Adipocyte (in vitro differentiated cells): ENCODE measurements at places on chromosomes 16 and 17.
A peak's percentile ranks its signal among the peaks of the same experiment; 100 is the strongest.

GRCh38 chr16:75306099-75306762 lies 54.8 kb upstream of the BCAR1 start:
- no peak for DNase-seq

DNA sequence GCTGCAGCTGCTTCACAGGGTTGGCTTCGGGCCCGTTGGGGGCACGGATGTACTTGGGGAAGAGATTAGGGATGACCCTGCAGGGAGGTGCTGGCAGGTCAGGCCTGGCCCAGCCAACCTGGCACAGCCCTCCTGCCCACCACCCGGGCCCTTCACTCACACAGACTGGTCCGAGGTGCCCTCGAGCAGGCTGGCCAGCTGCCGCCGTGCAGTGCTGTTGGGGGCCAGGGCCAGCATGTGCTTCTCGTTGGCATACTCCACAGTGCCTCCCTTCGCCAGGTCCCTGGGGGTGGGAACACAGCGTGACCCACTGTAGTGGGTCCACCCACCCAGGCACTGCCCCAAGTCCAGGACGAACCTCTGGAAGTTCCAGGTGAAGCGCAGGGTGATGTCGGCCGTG lies 9.9 kb downstream of the CTU2 start:
- no peak for DNase-seq

DNA sequence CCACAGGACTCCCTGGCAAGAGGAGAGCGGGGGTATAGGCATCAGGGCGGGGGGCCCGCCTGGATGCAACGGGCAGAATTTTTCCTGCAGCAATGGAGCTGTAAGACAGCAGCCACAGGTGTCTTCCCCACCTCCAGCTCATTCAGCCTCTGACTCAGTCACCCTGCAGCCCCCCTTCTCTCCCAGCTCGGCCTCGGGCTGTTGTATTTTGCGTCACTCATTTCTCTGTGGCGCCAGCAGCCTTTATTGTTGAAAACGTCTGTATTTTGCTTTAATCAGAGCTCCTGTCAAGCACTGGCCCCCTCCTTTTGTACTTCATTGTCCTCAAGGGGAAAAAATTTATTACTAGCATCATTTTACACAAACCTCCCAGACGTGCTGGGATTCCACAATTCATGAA lies 117.7 kb downstream of the WSCD1 start:
- peak; percentile 13 for DNase-seq

- peak; percentile 8 for DNase-seq
These were observed at the start of gene HS3ST2 for GRCh38 chr16:22813948-22814710. Gene HS3ST2, plus strand, starts transcription at chr16:22814162. Its CDS starts 449 bp downstream, at chr16:22814611.

GRCh38 chr17:72846399-72846798 lies 246.1 kb downstream of the SLC39A11 start:
- DNase-seq, result no peak

- DNase-seq, result peak; percentile 72
These were observed 8.7 kb upstream of the KAT7 start for GRCh38 chr17:49779739-49780231.

DNA sequence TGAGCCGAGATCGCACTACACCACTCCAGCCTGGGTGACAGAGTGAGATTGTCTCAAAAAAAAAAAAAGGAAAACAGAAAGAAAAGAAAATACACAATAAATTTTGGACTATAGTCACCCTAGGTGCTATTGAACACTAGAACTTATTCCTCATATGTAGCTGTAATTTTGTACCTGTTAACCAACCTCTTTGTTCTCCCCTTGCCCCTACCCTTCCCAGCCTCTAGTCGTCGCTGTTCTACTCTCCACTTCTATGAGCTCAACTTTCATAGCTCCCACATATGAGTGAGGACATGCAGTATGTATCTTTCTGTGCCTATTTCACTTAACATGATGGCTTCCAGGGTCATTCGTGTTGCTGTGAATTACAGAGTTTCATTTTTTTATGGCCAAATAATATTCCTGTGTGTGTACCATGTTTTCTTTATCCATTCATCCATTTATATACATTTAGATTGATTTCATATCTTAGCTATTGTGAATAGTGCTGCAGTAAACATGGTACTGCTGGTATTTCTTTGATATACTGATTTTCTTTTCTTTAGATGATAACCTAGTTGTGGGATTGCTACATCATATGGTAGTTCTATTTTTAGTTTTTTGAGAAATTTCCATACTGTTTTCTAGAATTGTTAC lies 28.3 kb downstream of the VPS35L start:
- peak; percentile 81 for DNase-seq

DNA sequence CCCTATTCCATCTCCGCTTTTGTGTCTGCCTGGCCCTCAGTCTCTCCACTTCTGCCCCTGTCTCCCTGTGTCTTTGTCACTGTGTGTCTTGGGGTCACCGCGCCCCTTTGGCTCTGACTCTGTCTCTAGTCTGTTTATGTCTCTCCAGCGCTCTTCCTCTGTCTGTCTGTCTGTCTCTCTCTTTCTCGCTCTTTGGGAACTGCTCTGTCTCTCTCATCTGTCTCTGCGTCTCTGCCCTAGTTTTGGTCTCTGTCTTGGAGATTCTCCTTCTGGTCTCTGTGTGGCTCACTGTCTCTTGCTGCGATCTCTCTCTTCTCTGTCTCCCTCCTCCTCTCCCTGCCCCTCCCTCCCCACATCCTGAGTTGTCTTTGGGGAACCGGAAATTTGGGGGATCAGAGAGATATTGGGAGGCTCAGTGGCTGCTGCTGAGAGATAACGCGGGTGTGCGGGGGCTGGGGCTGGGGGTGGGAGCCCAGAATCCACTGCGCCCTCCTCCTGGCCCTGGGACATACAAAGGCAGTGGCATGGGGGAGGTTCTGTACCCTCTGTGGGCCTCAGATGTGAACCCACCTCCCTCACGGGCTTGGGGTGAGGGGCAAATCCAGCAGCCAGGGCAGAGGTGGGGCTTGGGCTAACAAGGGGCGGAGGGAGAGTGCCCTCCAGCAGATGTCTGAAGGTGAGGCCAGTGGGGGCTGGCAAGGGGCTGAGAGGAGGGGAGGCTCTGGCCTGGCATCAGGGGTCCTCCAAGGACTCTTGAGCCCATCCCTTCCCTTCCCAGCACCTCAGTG lies 24.4 kb downstream of the LAT start:
- DNase-seq, result no peak

- peak; percentile 10 for DNase-seq
These were observed 985 bp upstream of the ZNF213 start for GRCh38 chr16:3133844-3134243.

GRCh38 chr16:67967183-67967957 lies 1.1 kb downstream of the SLC12A4 start:
- DNase-seq, result peak; percentile 51

DNA sequence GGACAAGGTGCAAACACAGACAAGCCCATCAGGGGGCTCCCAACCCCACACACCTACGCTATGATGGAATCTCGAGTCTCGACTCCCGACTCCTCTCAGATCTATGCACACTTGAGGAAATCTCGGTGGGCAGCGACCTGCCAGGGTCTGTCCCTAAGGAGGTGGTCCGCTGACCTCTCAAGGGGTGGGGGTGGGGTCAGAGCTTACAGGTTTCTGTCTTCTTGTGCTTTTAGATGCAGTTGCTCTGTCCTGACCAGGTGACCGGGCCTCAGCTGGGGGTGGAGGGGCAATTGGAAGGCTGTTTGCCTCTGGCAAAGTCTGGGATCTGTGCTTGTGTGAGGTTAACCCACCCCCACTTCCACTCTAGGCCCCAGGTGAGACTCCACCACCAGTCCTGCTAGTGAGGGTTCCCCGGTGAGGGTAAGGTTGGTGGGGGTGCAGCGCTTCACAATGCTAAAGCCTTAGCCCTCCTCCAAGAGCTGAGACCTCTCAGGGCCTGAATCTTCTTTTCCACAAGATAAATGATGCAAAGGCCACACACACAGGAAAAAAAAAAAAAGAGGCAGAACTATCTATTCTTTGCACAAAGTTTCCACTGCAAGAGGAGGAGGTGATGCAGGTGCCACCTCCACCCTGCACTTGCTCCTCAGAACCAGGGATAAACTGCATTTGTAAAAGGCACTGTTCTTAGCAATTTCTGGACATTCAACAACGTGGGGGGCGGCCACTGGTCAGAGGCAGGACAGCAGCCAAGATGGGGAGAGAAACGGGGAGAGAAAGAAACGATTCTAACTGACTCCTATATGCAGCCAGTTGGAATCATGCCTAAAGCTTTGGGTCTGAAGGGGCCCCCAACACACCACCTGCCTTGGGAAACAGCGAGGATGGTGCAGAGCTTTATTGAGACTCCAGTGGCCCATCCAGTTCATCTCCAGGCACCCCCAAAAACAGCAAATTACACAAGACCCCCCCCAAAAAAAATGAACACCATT lies 4.1 kb downstream of the CISD3 start:
- no peak for DNase-seq

DNA sequence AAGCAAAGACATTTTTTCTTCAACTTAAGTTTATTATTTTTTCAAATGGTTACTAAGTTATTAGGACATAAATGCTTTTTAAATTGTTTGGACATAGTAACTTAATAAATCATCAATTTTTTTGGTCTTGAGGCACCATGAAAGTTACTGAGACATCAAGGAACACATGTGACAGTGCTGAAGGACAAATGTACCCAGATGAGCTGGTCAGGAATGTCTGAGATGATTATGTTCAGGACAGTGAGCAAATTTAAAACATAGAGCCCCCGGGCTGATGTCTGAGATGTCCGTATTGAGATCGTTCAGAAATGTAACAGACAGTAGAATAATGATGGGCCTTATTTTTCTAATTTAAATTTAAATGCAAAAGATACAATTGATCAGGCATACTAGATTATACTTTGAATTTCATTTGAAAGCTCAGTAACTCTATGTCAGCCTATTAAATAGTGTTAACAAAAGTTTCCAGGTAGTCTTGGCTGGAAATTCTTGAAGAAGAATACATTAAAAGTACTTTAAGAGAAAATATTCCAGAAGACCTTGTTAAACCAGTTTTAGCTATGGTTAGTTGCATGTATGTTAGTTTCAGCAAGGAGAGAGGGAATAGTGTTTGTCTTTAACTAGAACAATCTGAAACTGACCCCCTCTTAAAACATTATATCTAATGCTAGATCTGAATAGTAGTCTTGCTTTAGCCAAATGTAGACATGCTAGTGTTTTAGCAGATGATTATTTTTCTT lies 36.4 kb downstream of the SEC14L1 start:
- DNase-seq, result no peak

DNA sequence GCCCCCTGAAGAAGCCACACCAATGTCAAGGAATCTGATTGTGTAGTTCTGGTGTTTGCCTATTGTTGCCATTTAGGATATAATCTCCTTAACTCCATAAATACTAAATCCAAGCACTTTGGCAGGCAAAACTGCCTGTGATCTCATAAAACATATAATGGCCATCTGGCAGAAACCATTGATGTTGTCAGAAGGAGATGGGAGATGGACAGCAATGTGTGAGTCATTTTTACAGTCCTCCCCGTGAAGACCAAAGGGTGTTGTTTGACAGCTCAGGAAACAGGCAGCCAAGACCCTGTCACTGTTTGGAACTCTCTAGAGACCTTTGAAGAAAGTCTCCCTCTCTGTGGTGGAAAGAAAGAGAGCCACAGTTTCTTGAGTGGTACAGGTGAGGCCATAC lies 454.1 kb downstream of the HS3ST3B1 start:
- no peak for DNase-seq

GRCh38 chr17:82583720-82584234 lies 64.2 kb downstream of the FOXK2 start:
- DNase-seq, result no peak

- DNase-seq, result no peak
These were observed 70.6 kb upstream of the HS3ST2 start for GRCh38 chr16:22743401-22743800.

DNA sequence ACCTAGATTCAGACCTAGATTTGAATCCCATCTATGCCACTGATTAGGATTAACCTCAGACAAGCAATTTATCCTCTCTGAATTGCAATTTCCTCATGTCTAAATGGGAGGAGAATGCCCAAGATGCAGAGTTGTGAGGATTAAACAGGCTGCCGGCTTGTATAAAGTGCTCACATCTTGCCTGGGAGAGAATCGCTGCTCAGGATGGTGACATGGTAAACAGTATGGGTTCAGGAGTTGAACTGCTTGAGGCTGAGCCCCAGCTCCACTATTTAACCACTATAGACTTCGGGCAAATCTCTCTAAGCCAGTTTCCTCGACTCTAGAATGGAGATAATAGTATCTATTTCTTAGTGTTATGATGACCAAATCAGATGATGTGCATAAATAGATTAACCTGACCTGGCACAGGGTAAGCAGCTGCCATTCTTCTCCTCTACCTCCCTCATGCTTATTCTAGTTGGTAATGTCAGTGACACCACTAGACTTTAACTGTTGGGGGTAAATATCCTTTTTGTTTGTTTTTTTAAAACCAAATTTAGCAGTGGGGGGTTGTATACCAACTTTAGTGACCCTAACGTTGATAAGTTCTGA lies 732 bp upstream of the RPL27 start:
- DNase-seq, result no peak

DNA sequence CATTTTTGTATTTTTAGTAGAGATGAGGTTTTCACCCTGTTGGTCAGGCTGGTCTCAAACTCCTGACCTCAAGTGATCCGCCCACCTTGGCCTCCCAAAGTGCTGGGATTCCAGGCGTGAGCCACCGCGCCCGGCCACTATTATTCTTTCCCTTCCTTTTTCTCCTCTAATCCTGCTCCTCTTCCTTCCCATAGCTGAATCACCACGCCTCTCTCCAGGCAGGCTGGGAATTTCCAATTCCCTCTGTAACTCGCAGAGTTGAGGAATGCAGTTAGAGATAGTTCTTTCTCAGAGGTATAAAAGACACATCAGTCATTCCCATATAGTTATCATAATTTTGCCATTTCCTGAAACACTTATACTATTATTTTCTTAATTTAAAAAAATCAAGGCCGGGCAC lies 11.2 kb downstream of the METTL16 start:
- no peak for DNase-seq

DNA sequence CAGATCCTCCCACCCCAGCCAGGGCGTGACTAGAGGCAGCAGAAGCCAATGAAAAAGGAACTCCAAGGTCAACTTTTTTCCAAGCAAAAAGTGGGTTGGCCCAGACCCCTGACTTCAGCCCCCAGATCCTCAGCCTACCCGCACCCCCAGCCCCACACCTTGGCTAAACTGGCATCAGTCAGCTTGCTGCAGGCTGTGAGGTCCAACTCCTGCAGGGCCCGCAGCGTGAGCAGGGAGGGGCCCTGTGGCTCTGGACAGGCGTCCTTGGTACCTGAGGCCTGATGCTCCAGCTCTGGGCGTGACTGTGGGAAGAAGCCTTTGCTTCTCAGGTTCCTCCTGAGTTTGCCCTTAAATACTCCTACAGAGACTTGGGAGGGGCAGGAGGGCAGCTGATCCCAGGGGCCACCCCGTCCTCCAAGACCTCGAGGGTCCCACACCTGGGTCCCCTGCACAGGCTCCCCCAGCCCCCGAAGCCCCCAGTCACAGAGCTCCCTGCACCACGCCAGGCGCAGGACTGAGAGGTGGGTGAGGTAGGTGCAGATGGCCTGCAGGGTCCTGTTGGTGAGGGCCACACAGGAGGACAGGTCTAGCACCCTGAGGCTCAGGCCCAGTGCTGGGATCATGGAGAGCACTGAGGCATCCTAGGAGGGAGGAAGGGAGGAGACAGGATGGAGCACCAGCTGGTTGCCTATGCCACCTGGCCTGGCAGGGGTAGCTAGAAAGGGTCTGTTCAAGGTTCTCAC lies 9.4 kb downstream of the ELMO3 start:
- no peak for DNase-seq

- DNase-seq, result peak; percentile 14
These were observed 66.5 kb downstream of the IGF2BP1 start for GRCh38 chr17:49063652-49064051.

- DNase-seq, result no peak
These were observed 104.4 kb downstream of the SHISA9 start for GRCh38 chr16:13005721-13006247.

- DNase-seq, result no peak
These were observed 8.3 kb downstream of the TOM1L2 start for GRCh38 chr17:17963694-17964436.
